ENCODE measurements at places on chromosomes 7 and 10. TPM values are rescaled to one million over a fixed set of nuclear protein-coding genes. Genes with fewer than 3 reads are reported as not detected.

The ZSWIM8 gene
- 32.3 TPM for total RNA-seq

The TUBAL3 gene
- total RNA-seq: not detected

The EPDR1 gene
- total RNA-seq: 64.0 TPM

The DPY19L1 gene
- total RNA-seq: 60.7 TPM

The TLX1 gene
- total RNA-seq: not detected

The UPK3B gene
- 10.6 TPM for total RNA-seq

The LRRC17 gene
- total RNA-seq: 845 TPM

The DRGX gene
- total RNA-seq: not detected

The CXCL12 gene
- total RNA-seq: 0.02 TPM

The RBP4 gene
- not detected for total RNA-seq

The VSTM2A gene
- total RNA-seq: not detected

The BCAP29 gene
- 151 TPM for total RNA-seq

The NEUROG3 gene
- not detected for total RNA-seq

The SEC61G gene
- total RNA-seq: 2,526 TPM

The DKK1 gene
- total RNA-seq: 1,320 TPM

The PLCE1 gene
- 0.22 TPM for total RNA-seq

The PIK3CG gene
- total RNA-seq: 5.4 TPM

The RHOBTB1 gene
- 57.2 TPM for total RNA-seq

The GDF10 gene
- total RNA-seq: not detected

The CTAGE8 gene
- total RNA-seq: not detected

The WDR86 gene
- not detected for total RNA-seq

The NRF1 gene
- 6.0 TPM for total RNA-seq

The ADAMTS14 gene
- total RNA-seq: 0.31 TPM

The ZNF273 gene
- 18.0 TPM for total RNA-seq

The INHBA gene
- total RNA-seq: 0.34 TPM

The CCL24 gene
- not detected for total RNA-seq

The MMD2 gene
- total RNA-seq: not detected

The HUS1 gene
- 50.0 TPM for total RNA-seq

The NODAL gene
- not detected for total RNA-seq

The LMBR1 gene
- 60.4 TPM for total RNA-seq

The LRRN3 gene
- total RNA-seq: not detected

The SPDYE1 gene
- total RNA-seq: not detected

The LIPJ gene
- not detected for total RNA-seq

The VPS37D gene
- 6.6 TPM for total RNA-seq

The CCSER2 gene
- total RNA-seq: 40.7 TPM

The SPAM1 gene
- total RNA-seq: not detected

The ADK gene
- total RNA-seq: 52.5 TPM

The KDM7A gene
- total RNA-seq: 0.47 TPM

The VWDE gene
- not detected for total RNA-seq

The COPG2 gene
- total RNA-seq: 14.1 TPM

The SLC18A2 gene
- not detected for total RNA-seq

The SRPK2 gene
- total RNA-seq: 65.4 TPM

The CRHR2 gene
- total RNA-seq: not detected

The HTR7 gene
- total RNA-seq: 0.12 TPM

The SUN3 gene
- 7.9 TPM for total RNA-seq

The SPDYE5 gene
- not detected for total RNA-seq

The OPTN gene
- 76.6 TPM for total RNA-seq

The UNC5B gene
- 2.3 TPM for total RNA-seq

The OR2A1 gene
- total RNA-seq: not detected

The CDK1 gene
- total RNA-seq: 248 TPM

The TMEM273 gene
- total RNA-seq: not detected

The CC2D2B gene
- total RNA-seq: 0.12 TPM

The GIMAP5 gene
- not detected for total RNA-seq

The NAT16 gene
- 0.93 TPM for total RNA-seq

The XRCC2 gene
- total RNA-seq: 10.8 TPM

The HTR5A gene
- total RNA-seq: not detected
